Stimulated activated CD8-positive, alpha-beta memory T cell treated with anti-CD3 and anti-CD28 coated beads, Interleukin-15, amount 100 ng/mL, for 24 hours (primary cell): ENCODE measurements at places on chromosomes 5 and 9.

DNA sequence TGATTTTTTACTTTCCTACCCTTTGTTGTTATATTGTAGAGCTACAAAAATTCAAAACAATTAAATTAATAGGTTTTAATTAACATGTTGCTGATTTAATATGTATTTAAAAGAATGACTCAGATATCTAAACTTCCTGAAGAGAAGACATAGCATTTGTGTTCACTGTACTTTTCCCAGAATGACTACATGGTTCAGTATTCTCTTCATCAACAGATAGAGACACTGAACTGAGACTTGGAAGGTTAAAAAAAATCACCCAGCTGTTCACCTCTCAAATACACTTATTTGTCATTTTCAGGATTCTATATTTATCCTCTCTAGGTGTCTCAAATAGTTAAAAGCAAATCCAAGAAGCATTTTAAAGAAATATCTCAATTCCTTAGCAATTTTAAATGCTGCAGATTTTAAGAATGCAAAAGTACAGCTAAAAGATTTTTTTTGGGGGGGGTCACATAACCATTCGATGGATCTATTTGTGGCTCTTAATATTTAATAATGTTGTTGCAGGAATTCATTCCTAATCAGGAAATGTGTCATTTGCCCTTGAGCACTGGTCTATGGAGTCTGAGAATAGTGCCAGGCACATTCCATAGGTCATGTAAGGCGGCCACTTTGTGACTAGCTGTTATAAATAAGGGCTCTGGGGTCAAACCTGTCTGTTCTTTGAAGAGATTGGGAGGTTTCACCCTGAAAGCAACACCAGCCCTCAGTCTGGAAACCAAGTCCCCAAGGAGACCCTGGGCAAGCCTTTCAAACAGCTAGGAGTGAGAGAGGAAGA lies 463.1 kb downstream of the NR2F1-AS1 start:
- DNase-seq = no peak

GRCh38 chr9:127232833-127233549 lies 31.6 kb upstream of the GARNL3 start:
- DNase-seq = no peak

GRCh38 chr5:133222979-133223378 lies 171.2 kb downstream of the HSPA4 start:
- DNase-seq = no peak

DNA sequence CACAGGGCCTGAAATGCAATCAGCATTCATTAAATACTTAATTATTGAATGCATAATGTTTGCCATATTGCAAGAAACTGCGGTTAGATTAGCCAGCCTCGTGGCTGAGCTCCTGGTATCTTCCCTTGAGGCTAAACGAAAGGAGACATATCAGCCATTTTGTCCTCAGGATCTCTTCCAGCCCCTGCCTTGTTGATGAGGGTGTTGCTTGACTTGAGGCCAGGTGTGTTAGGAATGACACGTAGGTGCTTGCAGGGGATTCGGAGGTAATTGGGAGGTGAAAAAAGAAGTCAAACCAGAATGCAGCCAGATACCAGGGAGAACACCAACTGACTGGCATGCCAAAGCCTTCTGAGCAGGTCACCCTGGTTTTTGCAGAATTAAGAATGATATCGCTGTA lies 12.5 kb downstream of the SH3RF2 start:
- DNase-seq = no peak

DNA sequence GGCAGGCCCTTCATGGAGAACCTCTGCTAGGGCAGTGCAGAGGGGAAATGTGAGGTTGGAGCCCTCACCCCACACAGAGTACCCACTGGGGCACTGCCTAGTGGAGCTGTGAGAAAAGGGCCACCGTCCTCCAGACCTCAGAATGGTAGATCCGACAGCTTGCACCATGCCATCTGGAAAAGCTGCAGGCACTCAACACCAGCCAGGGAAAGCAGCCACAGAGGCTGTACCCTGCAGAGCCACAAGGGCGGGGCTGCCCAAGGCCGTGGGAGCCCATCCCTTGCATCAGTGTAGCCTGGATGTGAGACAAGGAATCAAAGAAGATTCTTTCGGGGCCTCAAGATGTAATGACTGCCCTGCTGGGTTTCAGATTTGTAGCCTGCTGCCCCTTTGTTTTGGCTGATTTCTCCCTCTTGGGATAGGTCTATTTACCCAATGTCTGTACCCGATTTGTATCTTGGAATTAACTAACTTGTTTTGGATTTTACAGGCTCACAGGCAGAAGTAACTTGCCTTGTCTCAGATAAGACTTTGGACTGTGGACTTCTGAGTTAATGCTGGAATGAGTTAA lies 16.6 kb upstream of the ZDHHC11 start:
- DNase-seq = no peak

DNA sequence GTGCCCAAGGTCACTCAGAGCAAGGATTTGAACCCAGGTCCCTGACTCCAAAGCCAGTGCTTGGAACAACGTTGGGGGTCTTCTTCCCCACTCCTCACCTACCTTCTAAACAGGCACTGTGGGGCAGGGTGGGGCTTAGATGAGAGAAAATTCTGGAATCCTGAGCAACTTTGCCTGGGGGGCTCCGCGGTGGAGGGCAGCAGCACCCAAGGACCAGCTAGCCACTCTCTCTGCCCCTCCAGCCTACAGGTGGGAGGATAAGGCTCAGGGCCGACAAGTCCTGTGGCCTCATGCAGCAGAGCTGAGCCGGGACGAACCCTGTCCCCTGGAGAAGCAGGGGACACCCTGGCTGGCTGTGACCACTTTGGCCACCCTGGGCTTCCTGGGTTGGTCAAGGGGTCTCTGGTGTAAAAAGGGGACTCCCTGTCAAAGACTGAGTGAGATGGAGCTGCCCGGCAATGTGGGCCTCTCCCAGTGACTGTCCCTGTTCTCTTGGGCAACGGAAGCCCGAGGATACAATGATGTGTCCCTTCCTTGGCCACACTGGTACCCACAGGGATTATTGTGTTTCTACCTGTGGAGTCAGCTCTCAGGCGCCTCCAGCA lies 26.5 kb downstream of the CEL start:
- no peak for DNase-seq

DNA sequence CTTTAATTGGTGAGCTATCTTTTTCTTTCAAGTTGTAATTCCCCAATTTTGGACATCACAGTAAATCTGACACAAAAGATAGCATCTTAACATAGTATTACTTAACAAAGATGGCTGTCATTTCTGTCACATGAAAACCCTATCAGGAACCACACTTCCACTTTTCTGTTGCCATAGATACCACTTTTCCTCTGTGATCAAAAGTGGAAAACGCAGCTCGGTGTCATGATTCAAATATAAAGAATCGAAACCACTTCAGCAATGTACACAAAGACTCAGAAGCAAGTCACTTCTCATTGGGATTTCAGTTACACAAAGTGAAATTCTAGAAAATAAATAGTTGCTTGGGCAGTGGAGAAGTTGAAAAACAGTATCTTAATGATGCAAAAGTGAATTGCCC lies 524.9 kb upstream of the ITGA1 start:
- DNase-seq = no peak

DNA sequence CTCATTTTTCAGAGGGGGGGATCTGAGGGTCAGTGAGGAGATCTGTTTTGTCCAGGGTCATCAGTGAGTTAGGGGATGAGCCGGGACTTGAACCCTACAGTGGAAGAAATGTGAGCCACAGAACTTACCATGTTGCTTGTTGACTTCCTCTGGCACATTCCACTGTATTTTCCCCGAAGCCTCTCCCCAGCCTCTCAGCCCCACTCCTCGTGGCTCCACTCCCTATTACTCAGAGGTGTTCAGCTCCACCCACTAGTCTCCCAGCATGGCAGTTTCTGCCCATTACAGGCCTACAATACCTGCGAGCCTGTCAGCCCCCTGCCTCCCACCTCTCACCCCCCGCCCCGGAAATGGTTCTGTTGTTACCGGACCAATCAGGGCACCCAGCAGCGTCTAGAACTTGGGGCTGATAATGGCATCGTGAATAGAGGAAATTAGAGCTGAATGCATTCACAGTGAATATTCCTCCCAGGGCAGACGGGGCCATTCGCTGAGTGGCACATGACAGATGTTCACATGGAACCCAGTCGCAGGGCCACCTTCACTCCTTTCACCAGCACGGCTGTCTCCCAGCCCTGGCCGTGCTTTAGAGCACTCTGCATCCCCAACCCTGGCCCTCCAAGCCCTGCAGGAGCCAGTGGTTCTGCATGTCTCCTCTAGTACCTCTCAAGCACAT lies 81.6 kb downstream of the KCNIP1 start:
- no peak for DNase-seq
